ENCODE measurements at places on chromosomes 7 and 10.

DNA sequence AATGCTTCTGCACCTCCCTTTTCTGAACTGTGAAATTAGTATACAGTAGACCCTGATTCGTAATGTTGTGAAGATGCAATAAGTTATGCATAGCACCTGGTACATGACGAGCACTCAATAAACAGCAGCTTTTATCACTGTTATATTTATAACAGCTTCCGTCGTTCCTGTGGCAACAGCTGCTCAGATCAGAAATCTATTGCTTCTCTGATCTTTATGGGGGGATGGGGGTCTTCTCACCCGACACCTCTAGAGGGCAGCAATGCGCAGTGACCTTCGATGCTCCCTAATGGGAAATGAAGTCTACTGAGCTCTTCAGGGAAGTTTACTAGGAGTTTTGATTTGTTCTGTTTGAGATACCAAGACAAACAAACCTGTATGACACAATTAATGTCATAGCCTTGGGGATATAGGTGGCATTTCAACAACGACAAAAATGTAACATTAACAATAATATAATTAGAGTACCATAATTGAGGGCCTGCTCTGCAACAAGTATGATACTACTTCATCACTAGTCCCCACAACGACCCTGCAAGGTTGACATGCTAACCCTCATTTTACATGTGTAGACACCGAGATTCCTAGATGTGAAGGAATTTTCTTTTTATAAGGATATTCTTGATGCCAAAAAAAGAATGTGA is 289.6 kb downstream of the SFMBT2 start:
- DNase-seq: peak; percentile 58

DNA sequence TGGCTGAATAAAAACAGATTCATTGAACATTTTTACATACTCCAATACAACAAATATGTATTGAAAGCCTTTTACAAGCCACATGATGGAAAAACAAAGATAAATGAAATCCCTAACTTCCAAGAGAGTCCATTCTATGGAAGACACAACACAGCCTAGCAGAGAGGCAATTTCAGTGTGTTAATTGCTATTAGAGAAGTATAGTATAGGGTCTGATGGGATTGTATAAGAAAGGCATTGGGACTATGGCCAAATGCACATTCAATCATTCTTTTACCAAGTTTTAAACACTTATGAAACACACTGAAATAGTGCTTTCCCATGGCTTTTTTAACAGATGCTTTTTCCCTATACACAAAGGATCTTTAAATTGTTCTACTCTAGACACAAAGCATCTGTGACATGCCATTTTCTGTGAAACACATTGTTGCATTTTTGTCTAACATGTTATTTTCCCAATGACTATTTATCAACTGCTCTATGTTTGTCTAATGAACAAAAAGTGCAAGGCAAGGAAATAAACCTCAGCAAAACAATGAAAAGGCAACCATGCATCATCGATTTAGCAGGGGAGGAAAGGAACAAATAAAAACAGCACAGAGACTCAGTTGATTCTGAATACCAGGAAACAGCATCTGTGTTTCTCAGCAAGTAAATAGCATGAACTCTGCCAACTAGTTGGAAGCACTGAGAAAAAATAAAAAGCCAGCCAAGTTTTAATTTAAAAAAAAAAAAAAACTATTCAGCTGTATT is 42.4 kb upstream of the PHYHIPL start:
- DNase-seq: no peak

- DNase-seq: no peak
Measured at GRCh38 chr10:36194276-36194675, 552.2 kb upstream of the FZD8 start.

- no peak for DNase-seq
Measured at GRCh38 chr10:3365630-3366029, 193.0 kb upstream of the PITRM1 start.

- DNase-seq: no peak
Measured at GRCh38 chr7:150788474-150789269, 11.5 kb downstream of the TMEM176B start.

- DNase-seq: no peak
Measured at GRCh38 chr7:131459256-131459655, 97.2 kb downstream of the PODXL start.

DNA sequence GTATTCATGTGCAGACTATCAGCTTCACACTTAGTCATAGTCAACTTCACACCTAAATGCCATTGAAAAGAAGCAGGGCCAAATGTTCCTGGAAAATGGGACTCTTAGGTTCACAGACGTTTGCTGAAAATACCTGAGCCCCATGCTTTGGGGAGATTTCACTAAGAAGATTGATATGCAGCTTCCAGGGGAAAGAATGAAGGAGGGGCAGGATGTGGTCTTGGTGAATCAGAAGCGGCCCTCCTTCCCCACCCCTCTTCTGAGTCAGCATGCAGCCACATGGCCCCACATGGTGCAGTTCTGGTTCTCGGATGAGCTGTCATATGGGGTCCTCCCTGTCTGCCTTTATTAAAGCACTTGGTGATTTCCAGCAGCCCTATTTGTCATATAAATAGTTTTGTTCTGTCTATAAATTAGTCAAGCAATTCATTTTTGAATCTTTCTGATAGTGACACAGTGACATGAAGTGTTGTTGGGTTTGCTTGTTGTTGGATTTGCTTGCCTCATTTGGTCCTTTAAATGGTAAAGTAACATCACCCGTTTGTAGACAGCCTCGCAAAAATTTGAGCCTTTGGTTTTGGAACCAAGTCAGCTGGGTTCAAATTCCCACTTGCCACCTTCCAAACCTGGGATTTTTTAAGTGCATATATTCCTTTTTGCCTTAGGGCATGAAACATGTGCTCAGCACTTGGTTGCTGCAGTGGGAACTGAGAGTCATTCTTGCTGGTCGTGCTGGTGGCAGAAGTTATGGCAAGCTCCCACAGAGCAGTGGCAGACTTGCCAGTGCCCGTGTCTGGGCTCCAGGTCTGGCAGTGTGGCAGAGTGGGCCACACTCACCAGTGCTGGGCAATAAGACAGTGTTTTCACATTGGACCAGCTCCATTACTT is 68.1 kb upstream of the CDK6 start:
- peak; percentile 96 for DNase-seq

GRCh38 chr7:15764851-15765382 is 78.4 kb upstream of the MEOX2 start:
- no peak for DNase-seq

DNA sequence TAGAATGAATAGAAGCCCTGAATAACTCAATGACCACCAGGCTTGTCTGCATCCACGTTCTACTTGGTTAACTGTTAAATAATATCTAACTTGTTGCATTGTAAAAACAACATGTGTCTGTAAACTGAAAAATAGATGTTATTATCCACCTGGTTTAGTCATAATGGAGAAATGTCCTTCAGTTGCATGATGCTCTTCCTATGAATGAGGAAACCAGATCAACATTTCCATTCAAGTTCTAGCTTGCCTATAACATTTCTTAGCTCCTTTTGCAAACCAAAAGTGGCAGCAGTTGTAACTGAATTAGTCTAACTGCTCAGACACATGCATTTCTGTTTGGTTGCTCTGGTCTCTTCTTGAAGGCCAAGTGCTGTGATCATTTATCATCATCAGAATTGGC is 62.9 kb upstream of the BET1 start:
- DNase-seq: no peak

DNA sequence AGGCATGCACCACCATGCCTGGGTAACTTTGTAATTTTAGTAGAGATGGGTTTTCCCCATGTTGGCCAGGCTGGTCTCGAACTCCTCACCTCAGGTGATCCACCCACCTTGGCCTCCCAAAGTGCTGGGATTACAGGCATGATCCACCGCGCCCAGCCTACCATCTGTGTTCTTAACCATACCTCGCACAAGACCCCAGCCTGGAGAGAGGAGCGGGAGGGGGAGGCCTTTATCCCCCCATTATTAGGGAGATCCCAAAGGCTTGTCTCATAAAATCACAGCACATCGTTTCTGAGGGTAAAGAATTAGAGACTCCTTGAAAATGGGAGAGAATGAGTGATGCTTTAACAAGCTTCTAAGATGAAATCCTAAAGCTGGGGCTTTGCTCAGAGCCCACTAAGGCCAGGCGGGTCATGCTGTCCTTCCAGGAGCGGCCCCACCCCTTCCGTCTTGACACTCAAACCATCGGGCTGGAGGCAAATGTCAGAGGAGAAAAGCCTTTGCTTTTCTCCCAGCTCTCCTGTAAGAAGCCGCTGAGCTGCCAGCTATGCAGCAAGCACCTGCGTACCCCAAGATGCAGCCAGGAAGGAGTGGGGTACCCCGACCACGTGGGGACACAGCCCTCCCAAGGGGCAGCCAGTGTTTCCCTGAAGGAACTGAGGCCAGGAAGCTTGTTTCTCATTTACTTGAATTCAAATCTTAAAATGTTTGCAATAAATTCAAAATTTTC is 339.7 kb downstream of the PTPRN2 start:
- no peak for DNase-seq

- no peak for DNase-seq
Measured at GRCh38 chr7:151794508-151795167, 82.3 kb downstream of the PRKAG2 start.

GRCh38 chr10:45052700-45053099 is 52.0 kb downstream of the ZNF22 start:
- no peak for DNase-seq

DNA sequence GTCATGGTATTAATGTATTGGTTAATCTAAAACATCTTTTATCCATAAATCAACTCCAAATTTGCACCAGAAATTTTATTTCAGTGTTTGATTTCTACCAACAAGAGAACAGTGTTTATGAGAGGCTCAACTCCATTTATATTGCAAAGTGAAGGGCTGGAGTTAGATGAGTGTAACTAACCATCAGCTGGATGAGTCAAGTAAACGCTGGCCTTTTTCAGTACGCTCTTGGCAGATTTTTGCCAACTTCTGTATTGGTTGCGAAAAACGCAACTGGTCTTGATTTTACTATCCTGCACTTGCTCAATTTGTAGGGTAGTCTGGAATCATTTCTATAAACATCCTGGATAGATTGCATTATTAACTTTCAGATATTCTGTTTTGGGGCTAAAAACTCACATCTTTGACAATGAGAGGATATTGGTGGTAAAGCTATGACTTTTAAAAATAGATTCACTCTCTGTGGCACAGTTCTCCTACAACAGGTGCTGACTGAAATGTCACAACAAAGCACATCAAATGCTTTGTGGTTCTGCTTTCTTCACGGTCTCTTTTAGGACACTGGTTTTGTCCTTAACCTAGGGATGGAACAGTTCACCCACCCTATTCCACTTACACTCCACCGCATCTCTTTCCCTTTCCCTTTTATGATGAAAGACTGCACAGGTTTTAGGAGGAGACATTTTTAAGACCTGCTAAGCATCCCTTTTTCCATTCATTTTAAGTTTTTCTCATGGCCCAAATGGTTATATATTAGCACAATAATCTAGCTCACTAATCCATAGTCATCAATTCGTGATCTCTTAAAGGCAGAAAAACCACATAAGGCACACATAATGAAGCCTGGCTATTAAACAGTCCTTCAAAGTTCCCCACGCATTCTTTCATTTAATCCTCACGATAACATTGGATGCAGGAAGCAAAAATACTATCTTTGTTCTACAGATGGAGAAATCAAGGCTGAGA is 12.8 kb downstream of the CACNA2D1 start:
- DNase-seq: peak; percentile 88

DNA sequence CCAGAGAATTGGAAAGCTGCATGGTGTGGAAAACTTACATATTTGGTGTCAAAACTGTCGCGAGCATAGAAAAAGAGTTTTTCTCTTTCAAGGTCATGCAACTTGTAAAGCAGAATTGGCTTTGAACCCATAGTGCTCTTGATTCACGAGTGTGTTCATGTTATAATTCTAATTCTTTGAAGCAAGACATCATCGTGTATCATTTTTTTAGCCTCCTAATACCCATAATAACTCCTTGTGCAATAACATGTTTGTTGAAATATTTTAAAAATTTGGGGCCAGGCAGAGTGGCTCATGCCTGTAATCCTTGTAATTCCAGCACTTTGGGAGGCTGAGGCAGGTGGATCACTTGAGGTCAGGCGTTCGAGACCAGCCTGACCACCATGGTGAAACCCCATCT is 4.2 kb downstream of the CCL24 start:
- DNase-seq: no peak

GRCh38 chr7:51328351-51328801 is 11.8 kb upstream of the COBL start:
- no peak for DNase-seq

DNA sequence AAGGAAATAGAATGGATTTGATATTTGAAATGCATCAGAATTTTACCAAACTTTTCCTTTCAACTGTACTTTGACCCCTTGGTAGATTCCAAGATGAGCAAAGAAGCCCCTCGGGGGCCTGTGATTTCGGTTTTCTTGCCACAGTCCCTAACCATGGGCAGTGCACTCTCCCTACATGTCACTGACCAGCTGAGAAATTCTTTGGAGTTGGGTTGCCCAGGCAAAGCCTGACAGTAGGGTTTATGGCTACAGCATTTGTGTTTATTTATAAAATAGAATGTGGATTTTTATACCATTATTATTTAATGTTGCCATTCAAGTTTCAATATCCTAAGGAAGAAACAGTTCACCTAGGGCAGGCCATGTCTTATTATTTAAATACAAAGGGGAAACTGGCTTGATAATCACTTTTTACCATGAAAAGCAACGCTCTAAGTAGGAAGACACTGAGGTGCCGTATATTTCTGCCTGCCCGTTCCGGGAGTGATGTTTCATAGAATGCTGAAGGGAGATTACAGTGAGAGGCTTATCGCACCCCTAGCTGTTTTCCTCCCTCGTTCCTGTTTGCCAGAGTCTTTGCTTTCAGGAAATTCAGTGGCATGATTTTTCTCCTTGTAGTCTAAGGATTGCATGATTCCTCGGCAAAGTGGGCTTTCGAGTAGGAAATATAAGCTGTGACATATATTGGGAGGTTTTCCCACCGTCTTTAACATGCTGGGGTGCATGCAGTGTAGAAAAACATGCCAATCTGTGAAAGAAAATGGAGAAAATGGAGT is 35.8 kb downstream of the WIPF3 start:
- DNase-seq: no peak

GRCh38 chr7:96667026-96667425 is 42.6 kb downstream of the SEM1 start:
- no peak for DNase-seq

DNA sequence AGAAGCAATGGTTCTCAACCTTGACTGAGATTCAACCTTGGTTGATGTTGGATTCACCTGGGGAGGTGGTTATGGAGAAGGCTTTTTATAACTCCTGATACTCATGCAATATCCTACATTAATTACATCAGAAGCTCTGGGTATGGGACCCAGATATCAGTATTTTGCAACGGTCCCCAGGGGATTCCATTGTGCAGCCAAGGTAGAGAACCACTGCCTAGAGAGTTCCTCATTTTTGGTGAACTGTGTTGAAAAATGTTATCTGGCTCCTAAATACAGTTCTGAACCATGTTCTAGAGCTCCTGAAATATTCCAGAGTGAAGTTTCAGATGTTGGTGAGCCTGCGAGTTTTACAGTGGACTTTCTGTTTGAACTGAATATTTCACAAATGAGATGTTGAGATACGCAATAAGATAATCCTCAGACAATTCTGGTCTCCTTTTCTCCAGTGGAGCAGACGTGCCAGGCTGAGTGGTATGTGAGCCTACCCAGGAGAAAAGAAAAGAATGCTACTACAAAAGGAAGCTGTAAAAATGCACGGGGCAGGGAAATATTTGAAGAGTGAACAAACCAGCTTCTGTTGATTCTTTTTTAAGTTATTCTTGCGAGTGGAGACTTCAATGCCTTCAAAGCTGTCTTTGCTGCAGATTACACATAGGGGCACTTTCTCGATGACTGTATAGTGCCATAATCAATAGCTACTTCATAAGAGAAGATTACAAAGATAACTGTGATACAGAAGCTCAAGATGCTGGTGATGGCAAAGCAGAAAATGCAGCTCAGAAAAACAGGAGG is 13.6 kb upstream of the C10orf120 start:
- DNase-seq: no peak

- DNase-seq: no peak
Measured at GRCh38 chr7:4279216-4279615, 402.9 kb upstream of the FOXK1 start.
